ENCODE measurements at places on chromosomes 12 and 14. TPM values are rescaled to one million over a fixed set of nuclear protein-coding genes. Genes with fewer than 3 reads are reported as not detected.

DNA sequence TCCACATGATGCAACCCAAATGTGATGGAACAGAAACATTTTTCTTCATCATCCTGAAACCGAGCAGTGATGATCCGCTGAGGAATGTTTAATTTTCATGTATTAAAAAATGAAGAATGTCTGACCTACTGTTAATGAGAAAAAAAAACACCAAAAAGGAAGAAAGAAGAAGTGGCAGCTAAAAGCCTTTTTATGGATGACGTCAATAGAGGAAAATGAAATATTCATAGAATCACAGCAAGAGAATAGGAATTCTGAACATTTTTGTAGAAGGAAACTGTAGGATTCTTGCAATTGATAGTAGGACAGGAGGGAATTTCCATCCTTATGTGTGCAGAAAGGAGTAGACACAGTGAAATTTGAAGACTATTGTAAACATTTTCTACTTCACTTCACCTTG lies 112.9 kb downstream of the PRKCH start:
- no peak overlapping the region for H3K27ac ChIP-seq
- no peak overlapping the region for H3K4me3 ChIP-seq
- H3K4me1 ChIP-seq = no peaks in the 10 kb centered on the region

OTX2 gene
- not detected for total RNA-seq

DNA sequence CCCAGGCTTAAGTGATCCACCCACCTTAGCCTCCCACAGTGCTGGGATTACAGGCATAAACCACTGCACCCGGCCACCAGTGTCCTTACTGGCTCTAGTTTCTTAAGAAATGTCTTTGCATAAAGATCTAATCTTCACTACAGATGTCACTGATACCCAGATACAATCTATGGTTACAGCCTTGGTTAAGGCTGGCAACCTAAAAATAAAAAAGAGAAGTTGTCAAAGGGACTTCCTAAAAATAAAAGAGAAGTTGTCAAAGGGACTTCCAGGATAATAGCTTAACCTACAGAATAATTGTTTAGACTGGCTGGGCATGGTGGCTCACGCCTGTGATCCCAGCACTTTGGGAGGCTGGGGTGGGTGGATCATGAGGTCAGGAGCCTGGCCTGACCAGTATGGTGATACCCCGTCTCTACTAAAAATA lies 27.6 kb downstream of the ETFBKMT start:
- no peak for DNase-seq
- H3K36me3 ChIP-seq = peaks cover 21% of the 10 kb centered on the region
- no peak overlapping the region for H3K27ac ChIP-seq
- no peaks in the 10 kb centered on the region for H3K27me3 ChIP-seq

DNA sequence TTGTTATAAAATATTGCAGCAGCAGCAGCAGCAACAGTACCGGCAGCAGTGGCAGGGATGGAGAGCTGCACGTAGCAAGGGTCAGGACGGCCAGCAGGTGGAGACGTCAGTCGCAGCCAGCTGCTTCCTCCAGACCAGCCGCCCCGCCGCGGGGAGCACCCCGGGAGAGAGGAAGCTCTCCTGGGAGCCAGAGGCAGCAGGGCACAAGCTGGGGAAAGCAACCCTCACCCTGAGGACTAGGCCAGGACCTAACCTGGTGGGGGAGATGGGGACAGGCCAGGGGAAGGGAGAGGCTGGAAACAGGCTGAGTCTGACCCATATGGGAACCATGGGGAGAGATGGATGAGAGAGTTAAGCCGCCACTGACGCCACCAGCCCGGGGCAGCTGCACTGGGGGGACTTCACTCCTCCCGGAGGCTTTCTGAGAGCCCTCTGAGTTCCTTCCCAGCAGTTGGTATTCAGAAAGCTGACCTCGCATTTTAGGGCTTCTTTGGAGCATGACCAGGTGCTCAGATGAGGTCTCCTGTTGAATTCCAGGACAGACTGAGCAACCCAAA lies 56.3 kb downstream of the SPTB start:
- no peak overlapping the region for H3K27ac ChIP-seq
- DNase-seq = peak; percentile 86
- H3K4me1 ChIP-seq = peaks cover 4% of the 10 kb centered on the region
- H3K4me3 ChIP-seq = no peak overlapping the region

SOX5 gene
- 10.4 TPM for total RNA-seq

DNA sequence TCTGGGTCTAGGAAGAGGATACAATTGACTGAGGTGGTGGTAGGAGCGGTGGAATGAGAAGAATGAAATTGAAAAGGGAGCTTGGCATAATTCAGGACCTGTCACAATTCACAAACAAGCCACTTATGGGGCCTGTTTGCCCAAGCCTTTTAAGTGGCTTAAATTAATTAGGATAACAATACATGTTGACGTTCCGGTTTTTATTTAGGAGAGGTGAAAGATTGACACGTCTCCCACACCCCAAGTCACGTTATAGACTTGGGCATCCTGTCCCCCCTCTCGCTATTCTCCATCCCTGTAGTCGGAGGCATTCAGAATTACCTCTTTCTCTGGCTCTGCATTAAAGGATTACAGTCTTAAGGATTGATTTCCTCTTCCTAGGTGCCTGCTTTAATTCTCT lies 954 bp upstream of the CALCOCO1 start:
- peak overlapping the region; percentile 83 for H3K27ac ChIP-seq
- H3K27me3 ChIP-seq = no peaks in the 10 kb centered on the region
- peaks cover 21% of the 10 kb centered on the region for H3K36me3 ChIP-seq

GRCh38 chr14:97306133-97306759 lies 509.1 kb downstream of the VRK1 start:
- H3K27me3 ChIP-seq = no peaks in the 10 kb centered on the region
- no peaks in the 10 kb centered on the region for H3K36me3 ChIP-seq
- no peak for DNase-seq

DNA sequence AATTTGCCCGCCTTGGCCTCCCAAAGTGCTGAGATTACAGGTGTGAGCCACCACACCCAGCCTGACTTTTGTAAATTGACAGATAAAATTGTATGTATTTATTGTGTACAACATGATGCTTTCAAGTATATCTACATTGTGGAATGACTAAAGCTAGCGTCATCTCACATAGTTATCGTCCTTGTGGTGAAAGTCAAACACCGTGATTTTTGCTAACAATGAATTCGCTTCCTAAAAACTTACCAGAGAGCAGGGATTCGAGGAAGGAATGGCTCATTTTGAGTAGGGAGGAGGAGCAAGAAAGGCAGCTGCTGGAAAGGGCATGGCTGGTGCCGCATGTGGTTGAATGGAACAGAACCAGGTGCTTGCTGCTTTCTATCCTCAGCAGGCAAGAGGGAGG lies 85.4 kb downstream of the LGMN start:
- H3K27me3 ChIP-seq = no peaks in the 10 kb centered on the region
- peaks cover 30% of the 10 kb centered on the region for H3K36me3 ChIP-seq
- H3K4me1 ChIP-seq = no peaks in the 10 kb centered on the region
- no peak overlapping the region for H3K27ac ChIP-seq
- DNase-seq = no peak

DNA sequence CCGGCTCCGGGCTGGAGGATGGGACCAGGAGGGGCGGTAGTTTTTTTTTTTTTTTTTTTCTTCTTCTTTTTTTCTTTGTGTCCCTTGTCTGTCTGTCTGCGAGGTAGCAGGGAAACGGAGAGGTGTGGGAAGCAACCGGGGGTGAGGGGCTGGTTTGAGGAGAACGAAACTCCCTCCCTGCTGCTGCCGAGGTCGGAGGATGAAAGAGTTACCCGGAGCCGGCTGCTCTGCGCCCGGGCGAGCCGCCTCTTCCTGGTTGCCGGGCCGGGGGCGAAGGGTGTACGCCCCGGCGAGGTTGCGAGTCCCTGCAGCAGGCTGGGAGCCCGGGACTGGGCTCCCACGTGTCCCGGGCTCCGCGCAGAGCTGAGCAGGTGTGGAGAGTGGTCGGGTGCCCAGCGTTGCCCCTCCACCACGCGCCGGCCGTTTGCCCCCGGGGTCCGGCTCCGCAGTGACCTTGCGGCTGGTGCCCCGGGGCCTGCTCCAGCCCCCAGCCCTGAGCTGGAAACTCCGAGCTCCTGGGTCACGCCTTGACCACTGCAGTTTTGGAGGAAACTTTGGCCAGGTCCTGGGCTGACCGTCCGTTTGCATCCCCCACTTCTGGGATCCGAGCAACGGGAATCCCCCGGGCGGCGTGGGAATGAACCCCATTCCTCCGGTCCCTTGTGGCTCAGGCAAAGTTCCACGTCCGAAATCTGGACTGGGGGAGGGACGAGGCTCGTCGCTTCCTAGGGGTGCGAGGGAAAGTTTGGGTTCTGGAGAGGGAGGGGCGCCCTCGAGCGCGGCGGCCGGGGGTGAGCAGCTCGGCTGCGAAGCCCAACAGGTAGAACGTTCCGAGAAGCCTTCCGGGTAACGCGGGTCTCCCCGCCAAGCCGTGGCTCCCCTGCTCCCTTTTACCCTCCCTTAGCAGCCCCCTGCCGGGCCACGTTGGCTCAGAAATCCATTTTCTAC lies 1.3 kb downstream of the CHST11 start:
- H3K27ac ChIP-seq = peak overlapping the region; percentile 86
- H3K4me1 ChIP-seq = peaks cover 15% of the 10 kb centered on the region
- peak; percentile 66 for DNase-seq
- H3K27me3 ChIP-seq = no peaks in the 10 kb centered on the region
- H3K4me3 ChIP-seq = peak overlapping the region; percentile 60

TAS2R14 gene
- total RNA-seq = 3.3 TPM

DNA sequence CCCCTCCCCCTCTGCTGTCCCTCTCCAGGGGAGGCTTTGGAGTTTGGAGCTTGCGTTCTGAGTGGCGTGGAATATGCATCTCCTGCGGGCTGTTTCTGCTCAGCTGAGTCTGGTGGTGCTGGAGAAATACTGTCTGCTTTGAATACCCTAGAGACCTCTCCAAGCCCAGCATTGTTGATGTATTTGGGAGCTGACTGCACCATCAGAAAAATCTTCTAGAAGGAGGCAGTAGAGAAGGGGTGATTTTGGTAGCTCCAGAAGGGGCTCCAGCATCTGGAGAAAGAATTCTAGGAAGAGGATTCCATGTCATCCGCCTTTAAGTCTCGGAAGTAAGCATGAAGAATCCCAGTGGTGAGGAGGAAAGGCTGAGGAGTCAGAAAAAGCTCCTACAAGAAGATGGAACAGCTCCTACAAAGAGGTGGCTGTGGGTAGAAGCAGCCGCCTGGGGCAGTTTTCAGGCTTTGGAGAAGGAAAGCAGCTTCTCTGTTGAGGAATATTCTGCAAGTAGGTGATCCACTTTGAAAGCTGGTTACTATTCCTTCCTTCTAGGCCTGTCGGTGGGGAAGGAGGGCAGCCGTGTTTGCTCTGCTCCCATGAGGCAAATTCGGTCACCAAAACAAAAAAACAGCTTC lies 9.7 kb downstream of the MLXIP start:
- no peak overlapping the region for H3K4me3 ChIP-seq
- H3K4me1 ChIP-seq = peaks cover 100% of the 10 kb centered on the region
- no peak for DNase-seq

GLIPR1L1 gene
- total RNA-seq = not detected

DNA sequence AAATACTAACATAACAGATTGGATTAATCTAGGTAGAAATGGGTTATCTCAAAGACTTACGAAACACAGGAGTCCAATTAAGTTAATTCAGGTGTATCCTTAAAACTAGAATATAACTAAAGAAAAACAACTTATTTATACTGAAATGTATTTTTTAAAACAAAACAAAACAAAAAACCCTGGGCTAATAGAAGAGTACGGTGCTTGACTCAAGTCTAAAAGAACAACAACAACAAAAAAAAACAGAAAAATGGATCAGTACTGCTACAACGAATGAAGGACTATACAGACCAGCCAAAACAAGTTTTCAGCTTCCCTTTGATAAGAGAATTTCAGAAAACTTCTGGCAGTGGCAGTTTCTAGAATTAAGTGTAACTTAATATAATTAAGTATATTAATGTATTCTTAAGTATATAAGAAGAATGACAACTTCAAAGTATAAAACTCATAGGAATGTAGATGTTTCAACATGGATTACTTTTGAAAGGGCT lies 120.1 kb upstream of the EGLN3 start:
- no peak overlapping the region for H3K4me3 ChIP-seq
- H3K27ac ChIP-seq = no peak overlapping the region
- H3K27me3 ChIP-seq = no peaks in the 10 kb centered on the region
- H3K4me1 ChIP-seq = peaks cover 6% of the 10 kb centered on the region
- no peak for DNase-seq

SLCO1B1 gene
- not detected for total RNA-seq

FGD4 gene
- total RNA-seq = 17.3 TPM

GRCh38 chr14:57962325-57963035 lies 96.6 kb upstream of the SLC35F4 start:
- no peaks in the 10 kb centered on the region for H3K36me3 ChIP-seq
- H3K4me3 ChIP-seq = no peak overlapping the region
- no peaks in the 10 kb centered on the region for H3K27me3 ChIP-seq
- H3K4me1 ChIP-seq = peaks cover 22% of the 10 kb centered on the region
- no peak for DNase-seq
- no peak overlapping the region for H3K27ac ChIP-seq

CLEC2A gene
- total RNA-seq = not detected

GRCh38 chr12:124705545-124706138 lies 138.2 kb upstream of the NCOR2 start:
- DNase-seq = no peak
- no peak overlapping the region for H3K4me3 ChIP-seq

GRCh38 chr14:76918782-76919394 lies 92.7 kb downstream of the LRRC74A start:
- H3K27ac ChIP-seq = peak overlapping the region; percentile 91
- no peaks in the 10 kb centered on the region for H3K27me3 ChIP-seq
- H3K36me3 ChIP-seq = no peaks in the 10 kb centered on the region
- peak; percentile 99 for DNase-seq

OR11H7 gene
- not detected for total RNA-seq

LPAR5 gene
- 0.27 TPM for total RNA-seq

GRCh38 chr12:21828136-21828775 lies 53.8 kb upstream of the KCNJ8 start:
- no peak overlapping the region for H3K4me3 ChIP-seq
- no peaks in the 10 kb centered on the region for H3K36me3 ChIP-seq
- DNase-seq = no peak
- H3K27me3 ChIP-seq = no peaks in the 10 kb centered on the region
- H3K4me1 ChIP-seq = peaks cover 23% of the 10 kb centered on the region

- H3K36me3 ChIP-seq = no peaks in the 10 kb centered on the region
- no peak for DNase-seq
Observed at GRCh38 chr14:71489742-71490141, 442.5 kb upstream of the RGS6 start.

DNA sequence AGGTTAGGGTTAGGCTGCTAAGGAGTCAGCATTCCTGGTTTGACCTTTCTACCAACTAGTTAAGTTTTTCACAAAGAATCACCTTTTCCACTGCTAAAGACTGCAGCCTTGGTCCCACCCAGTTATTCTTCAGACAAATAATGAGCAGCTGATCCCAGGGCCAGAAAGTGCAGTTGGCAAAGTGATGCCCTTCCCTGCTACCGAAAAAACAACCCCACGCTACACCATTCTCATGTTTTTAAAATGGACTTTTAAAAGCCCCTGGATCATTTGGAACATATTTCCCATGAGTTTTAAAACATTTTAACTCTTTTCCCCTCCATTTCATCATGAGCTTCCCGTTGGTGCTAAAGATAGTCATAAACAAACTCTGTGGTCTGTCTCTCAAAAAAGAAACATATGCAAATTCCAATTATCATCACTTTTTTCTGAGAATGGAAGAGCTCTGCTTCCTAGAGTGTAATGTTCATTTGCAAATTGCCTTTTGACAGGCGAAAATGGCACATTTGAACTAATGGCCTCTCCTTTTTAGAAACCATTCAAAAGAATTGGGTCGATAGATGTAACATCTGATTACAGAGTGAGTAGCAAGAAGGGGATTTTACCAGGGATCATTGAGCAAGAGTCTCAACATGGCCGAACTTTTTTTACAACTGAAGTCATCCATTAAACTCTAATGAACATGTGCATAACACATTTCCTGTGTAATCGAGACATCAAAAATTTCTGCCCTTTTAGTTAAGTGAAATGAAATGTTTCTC lies 129.3 kb upstream of the RAP1B start:
- DNase-seq = no peak
- H3K27me3 ChIP-seq = no peaks in the 10 kb centered on the region
- no peak overlapping the region for H3K4me3 ChIP-seq
- no peak overlapping the region for H3K27ac ChIP-seq
- H3K36me3 ChIP-seq = no peaks in the 10 kb centered on the region

Measured in sigmoid colon (tissue), 7 donors.